ENCODE measurements at places on chromosomes 1 and 21.

- no peak for DNase-seq
Observed at GRCh38 chr1:192225703-192226102, 67.4 kb downstream of the RGS18 start.

DNA sequence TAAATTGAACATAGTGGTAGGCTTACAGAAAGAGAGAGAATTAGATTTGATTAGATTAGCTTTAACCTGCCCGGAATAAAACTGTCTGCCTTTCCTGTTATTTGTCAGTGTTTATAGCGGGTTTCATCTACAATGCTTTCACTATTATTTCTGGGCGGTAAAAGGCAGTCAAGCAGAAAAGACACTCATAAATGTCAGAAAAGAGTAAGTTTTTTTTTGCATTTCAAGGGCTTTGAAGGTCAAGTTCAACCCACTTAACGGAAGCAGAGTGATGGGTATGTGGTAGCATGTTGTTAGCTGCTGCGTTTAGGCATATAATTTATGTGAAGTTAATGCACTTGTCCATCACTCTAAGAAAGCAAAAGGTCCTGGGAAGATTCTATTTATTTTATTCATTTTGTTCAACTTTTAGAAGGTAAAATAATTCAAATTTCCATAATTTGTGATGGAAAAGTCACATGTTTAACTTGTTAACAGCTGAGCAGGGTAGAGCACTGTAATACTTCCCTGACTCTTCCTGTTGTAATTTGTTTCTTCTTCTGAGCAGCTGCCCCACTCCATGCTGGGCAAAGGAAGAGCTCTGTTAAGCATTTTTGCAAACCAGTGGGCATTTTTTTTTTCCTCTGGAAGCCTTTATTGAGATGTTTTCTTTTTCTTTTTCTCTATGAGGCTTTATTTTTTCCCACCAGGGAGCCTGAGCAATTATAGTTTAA, 220.1 kb downstream of the ST6GALNAC3 start:
- DNase-seq: no peak

DNA sequence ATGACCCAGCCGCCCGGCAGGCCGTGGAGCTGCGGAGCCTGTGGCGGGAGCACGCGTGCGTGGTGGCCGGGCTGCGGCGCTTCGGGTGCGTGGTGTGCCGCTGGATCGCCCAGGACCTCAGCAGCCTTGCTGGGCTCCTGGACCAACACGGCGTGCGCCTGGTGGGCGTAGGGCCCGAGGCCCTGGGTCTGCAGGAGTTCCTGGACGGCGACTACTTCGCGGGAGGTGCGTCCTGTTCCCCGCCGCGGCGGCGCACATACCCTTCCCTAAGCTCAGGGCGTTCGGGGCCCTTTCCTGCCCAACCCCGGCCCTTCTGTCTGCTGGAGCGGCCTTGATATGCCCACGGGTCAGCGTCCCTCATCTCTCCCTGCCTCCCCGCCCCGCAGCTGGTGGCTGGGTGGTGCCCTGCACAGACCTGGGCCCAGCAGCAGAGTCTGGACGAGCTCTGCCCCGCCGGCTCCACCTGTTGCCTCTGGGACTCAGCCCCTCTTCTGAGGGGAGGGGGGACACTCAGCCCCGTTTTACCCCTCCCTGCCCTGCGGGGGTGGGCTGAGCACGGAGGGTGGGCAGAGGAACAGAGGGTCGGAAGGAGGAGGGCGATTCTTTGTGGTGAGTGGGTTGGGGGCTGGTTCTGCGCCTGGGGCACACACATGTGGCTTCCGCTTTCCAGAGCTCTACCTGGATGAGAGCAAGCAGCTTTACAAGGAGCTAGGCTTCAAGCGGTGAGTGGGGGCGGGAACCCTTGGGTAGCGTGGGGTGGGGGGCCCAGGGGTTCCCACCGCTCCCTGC, 688 bp downstream of the PRXL2B start:
- DNase-seq: peak; percentile 8

DNA sequence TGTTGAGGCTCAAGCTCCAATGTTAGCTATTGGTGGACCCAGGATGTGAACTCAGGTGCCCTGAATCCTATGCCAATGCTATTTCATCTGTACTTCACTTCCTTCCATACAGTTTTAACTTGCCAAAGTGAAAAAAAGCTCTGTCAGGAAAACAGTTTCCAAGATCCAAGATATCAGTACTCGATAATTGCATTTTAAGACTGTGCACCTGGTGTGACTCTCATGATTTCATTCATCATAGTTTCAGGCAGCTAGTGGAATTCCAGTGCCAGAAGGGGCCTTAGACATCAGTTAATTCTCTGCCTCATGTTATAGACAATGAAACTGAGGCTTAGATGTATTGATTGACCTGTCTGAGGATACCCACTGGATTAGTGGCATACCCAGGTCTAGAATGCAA, 26.5 kb upstream of the LEPR start:
- DNase-seq: no peak

- no peak for DNase-seq
Observed at GRCh38 chr1:7463526-7463925, 307.6 kb upstream of the VAMP3 start.

- no peak for DNase-seq
Observed at GRCh38 chr1:186033847-186034271, 299.7 kb downstream of the HMCN1 start.

- DNase-seq: peak; percentile 18
Observed at GRCh38 chr1:220873868-220874655, 5.2 kb upstream of the HLX start.

GRCh38 chr1:83516369-83516768, 482.6 kb downstream of the TTLL7 start:
- no peak for DNase-seq

- no peak for DNase-seq
Observed at GRCh38 chr1:17350083-17350482, 21.9 kb upstream of the PADI6 start.

GRCh38 chr1:39310015-39310414, 105.5 kb downstream of the MACF1 start:
- DNase-seq: no peak

- peak; percentile 48 for DNase-seq
Observed at GRCh38 chr1:203133970-203134725, 6.6 kb downstream of the ADORA1 start.

DNA sequence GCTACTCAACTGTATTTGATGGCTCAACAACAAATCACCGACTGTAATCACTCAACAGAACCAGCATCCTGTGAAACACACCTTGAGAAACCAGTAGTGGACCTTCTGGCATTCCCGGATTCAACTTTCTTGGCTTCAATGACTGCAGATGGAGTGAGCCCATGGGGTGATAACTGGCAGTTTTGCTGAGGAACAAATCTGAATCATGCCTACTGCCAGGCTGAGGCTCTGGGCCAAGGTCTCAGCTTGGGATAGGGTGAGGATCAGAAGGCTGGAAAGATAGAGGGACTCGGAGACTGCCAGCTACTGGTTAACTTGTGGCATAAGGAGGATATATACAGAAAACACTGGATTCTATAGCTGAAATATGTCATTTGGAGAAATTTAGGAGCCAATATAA, 63.5 kb upstream of the DIRAS3 start:
- DNase-seq: peak; percentile 45

- no peak for DNase-seq
Observed at GRCh38 chr1:77950873-77951272, 28.0 kb downstream of the FUBP1 start.

DNA sequence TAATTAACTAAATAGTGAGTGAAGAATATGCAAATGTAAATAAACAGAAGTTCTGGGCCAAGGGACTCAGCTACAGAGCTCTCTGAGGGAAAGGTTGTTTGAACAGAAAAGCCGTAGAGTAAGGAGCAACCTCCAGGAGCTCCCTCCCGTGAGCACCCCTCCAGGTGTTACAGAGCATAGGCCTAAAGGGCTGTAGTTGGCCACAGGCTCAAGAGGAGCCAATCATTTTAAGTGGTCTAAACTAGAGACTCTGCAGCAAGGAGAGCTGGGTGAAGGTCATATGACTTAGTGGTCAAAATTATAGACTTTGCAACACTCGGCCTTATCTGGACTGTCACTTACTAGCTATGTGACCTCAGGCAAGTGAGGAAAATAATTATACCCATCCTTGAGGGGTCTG, 19.1 kb upstream of the RXRG start:
- no peak for DNase-seq

- peak; percentile 74 for DNase-seq
Observed at GRCh38 chr1:28259934-28260802, 850 bp downstream of the SESN2 start.

DNA sequence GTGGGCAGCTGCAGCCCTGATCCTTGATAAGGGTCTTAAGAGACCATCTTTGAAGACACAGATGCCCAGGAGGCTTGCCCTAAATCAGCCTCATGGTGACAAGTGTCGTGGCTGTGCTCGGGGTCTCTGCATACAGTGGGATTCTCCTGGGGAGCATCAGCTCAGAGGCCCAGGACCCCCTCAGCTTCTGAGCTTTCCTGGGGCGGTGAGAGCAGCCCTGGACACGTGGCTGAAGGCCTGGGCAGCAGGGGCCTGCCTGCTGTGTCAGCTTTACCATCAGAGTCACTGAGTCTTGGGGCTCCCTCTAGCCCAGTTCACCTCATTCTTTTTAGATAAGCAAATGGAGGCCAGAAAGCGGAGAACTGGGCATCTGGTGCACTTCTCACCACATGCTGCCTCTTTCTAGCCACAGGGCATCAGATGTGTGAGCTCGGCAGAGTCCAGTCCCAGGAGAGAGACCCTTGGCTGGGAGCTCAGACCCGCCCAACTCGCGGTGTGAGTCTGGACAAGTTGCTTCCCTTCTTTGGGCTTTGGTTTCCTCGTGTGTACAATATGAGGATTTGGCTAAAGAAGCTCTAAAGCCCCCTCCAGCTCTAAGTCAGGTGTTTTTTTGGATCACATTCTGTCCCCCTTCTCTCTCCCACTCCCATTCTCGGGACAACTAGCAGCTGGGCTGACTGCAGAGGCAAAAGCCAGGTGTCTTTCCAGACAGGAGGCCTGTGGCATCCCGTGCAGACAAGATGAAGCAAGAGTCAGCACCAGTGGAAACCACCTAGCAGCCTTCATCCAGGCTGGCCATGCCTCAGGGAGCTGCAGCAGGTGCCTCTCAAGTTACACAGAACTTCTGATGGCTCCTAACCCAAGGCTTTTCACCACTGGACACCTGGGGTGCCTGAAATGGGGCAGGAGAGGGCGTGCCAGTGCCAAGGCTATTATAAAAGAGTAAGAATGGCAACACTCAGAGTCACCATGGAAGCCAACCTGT, 119.1 kb downstream of the KCNN3 start:
- DNase-seq: no peak

- DNase-seq: no peak
Observed at GRCh38 chr1:240199758-240200645, 108.3 kb downstream of the FMN2 start.

DNA sequence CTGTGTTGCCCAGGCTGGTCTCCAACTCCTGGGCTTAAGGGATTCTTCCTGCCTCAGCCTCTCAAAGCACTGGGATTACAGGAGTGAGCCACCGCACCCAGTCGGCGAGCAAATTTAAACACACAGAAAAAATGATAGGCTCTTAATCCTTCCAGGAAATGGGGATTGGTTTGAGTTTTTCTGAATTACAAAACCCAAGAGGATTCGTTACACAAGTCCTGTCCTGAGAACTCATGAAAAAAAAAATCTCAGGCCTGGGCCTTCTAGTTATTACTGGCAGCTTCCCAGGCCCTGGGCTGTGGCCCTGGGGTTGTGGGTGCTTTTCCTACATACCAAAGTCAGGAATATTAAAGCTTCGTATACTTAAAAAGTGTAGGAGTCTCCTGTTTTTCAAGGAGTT, 6.3 kb upstream of the IFNGR2 start:
- DNase-seq: no peak

GRCh38 chr1:229273507-229274232, 2.8 kb downstream of the RAB4A start:
- no peak for DNase-seq

- no peak for DNase-seq
Observed at GRCh38 chr1:19424651-19425570, 60.4 kb downstream of the CAPZB start.

DNA sequence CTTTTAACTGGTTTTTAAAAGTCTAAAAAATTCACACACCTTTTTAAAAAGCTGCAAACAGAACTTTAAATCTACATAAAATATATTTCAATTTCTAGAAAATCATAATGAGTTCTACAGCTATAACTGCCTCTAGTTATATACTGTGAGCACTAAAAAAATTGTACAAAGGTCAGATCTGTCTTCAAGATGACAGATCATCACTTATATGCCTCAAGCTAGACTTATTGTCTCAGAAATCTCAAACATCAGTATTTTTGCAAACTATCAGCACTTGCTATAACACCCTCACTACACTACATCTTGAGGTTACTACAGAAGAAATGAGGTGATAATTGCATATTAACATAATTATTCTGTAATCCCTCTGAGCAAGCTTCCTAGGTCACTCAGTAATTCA, 76.5 kb downstream of the ZNF644 start:
- no peak for DNase-seq

DNA sequence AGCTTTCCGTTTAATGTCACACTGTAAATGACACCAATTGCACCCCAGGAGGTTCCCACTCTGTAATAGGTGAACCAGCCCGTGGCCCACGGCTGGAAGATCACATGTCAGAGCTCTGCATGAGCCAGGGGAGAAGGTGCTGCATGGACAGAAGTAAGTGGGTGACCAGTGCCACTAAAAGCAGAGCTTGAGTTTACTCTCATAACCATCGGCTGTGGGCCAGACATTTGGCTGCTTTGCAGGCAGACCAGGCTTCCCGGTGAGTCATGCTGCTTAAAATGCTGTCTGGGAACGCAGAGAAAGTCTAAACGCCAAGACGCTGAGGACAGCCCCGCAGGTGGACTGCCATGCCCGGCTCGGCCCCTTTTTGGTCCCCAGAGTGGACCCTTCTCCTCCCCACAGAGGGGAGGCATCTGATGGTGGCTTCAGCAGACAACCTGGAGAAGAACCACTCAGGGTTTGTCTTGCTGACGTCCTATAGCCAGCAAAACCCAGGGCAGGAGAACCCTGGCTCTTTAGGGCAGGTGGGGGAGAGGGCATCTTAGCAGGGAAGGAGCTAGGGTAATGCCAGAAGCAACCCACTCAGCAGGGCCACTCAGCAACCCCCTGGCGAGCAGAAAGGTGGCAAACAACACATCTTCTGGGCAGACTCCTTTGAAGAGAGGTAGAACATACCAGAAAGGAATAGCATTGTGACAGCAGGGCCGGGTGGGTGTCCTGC, 7.3 kb downstream of the KIAA2013 start:
- DNase-seq: peak; percentile 53

GRCh38 chr1:99638853-99639252, 7.1 kb upstream of the PALMD start:
- no peak for DNase-seq

GRCh38 chr1:222023025-222023424, 281.1 kb upstream of the DUSP10 start:
- no peak for DNase-seq

DNA sequence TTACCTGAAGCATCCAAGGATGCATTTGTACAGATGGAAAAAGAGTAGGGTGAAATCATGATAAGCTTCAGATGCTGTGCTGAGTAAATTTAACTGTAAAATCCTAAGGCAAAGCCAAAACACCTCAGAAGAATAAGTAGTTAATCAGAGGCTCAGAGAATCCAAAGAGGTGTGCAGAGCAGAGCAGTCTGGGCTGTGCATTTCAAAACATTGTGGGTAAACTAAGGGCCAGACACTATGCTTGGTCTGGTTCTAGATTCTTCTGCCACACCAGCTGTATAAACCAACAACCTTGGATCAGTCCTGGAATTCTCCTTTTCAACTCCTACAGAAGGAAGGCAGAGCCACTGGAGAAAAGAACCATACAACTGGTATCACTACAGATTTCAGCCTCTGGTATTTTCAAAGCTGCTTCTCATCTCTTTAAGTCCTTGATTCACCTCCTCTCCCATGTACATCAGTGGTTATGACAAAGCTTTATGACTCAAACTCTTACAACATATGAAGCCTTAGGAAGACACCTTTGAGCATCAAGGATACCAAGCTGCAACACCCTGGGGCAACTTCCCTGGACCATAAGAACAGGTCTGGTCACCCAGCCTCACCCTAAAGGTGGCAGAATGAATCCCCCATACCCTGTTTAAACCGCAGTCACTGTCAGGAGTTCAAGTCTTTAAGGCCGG, 11.6 kb upstream of the HIPK1 start:
- DNase-seq: no peak

Data from cerebellar cortex (tissue), 1 donor.